ENCODE measurements at places on chromosomes 16 and 17.

DNA sequence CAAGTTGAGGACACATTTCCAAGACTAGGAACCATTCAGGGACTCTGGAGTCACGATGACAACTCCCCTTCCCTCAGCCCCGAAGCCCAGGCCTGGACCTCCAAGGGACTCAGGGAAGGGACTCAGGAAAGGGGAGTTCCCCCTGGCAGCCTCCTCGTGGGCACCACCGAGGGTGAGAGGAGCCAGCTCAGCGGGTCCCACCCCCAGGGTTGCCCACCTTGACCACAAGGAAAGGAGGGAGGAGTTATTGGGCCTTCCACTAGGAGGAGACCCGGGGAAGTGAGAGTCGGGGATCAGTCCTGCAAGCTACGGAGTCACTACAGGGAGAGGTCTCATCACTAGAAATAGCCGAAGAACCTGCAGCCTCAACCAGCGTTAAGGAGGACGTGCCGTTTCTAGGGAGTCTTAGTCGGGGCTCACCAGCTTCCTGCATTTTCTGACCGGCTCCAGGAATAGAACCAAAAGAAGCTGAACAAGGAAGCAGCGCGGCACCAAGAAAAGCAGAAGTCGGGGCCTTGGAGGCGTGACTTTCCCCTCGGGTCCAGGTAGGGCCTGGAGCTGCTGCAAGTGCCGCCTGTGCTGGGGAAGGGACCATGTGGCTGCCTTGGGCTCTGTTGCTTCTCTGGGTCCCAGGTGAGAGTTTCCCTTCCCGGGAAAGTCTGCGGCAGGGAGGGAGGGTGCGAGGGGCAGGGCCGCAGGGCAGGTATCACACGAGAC lies at the start of gene CD300A:
Gene CD300A (plus strand): TSS at position 524 of the 717 bp plus-strand sequence. CDS start 70 bp downstream, at position 594.
- no peak for DNase-seq

DNA sequence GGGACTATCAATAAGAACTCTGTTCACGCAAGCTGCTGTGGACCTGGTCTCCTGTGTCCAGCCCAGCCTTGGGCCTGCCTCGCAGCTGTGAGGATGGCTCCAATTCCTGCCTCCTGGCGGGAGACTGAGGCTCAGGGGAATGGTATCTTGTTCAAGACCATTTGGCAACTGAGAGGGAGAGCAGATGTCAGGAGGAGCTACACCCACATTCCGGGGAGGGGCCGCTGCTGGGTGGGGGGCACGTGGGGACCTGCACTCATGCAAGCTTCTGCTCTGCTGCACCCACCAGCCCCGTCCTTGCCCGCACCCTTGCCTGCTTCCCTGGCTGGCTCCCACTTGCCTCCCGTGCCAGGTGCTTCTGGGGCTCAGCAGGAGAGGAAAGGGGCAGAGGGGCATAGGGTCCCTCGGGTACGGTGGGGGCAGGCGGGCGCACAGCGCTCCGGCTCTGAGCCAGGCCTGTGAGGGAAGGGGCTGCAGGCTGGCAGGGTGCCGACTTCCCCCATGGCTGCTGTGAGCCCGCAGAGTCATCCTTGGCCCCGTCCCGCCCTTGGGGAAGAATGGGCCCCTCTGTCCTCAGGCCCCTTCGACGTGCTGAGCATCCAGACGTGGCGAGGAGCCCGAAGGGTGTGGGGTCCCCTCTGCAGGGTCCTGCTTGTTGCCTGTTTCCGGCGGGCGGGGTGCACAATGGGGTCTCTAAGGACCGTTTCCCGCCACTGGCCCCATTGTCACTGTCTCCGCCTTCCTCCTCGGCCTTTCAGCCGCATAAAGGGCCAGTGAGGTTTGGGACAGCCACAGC lies 2.7 kb downstream of the METRN start:
- DNase-seq, result no peak

DNA sequence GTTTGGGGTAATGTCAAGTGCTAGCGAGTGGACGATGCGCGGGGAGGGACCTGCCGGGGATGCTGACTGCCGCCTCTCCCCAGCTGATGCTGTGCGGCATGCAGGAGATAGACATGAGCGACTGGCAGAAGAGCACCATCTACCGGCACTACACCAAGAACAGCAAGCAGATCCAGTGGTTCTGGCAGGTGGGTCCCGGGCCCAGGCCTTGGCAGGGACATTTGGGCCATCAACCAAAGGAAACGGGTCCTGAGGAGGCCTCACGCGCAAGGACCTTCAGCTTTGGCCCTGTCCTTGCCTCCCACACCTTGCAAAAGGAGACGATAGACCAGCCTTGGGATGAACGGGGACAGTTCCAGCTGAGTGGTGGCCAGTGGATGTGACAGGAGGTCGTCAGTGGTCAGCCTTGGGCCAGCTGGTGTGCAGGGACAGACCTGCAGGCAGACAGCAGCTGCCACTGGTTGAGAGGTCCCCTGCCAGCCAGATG lies 13.6 kb upstream of the CLEC18A start:
- no peak for DNase-seq

DNA sequence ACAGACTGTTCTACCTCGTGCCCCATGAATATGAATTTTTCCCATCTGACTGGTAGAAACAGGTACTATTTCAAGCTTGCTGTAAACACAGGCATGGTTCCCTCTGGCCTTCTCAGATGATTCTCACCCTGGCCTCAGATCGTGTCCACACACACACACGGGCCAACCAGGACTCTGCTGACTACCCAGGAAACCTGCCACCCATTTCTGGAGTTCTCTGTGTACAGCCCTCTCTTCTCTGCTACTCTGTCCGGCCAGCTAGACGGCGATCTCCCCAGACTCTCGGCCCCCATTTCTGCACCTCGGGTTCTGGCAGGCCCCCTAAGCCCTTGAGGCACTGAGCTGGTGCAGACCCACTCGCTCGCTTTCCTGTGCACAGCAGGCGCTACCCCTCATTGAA lies 31.2 kb downstream of the RPA1 start:
- no peak for DNase-seq

- no peak for DNase-seq
Observed at GRCh38 chr17:59010026-59010425, 96.7 kb downstream of the TRIM37 start.

- DNase-seq, result no peak
Observed at GRCh38 chr16:18784917-18785623, 5.1 kb downstream of the RPS15A start.

GRCh38 chr17:49213399-49213798 lies 2.9 kb downstream of the ABI3 start:
- no peak for DNase-seq

GRCh38 chr17:65696739-65697394 lies 135.4 kb upstream of the AXIN2 start:
- no peak for DNase-seq

- no peak for DNase-seq
Observed at GRCh38 chr17:44266402-44267164, 1.4 kb downstream of the SLC4A1 start.

DNA sequence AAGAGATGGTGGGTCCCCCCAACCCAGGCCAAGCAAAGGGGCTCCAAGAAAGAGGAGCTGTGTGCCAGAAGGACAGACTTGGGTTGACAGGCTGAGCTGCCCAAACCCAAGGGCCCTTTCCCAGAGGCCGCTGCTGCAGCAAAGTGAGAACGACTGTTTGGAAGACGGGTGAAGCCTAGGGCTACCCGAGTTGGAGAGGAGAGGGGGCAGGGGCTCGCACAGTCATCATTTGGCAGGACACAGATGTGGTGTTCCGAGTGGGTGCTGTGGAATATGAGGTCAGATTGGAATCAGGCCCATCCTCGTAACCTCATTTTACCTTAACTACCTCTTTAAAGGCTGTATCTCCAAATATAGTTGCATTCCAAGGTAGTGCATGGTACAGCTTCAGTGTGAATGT lies 5.3 kb upstream of the MFAP4 start:
- no peak for DNase-seq
